ENCODE measurements at places on chromosomes 2 and 18.

GRCh38 chr2:201781557-201782051 lies 871 bp upstream of the ALS2 start:
- DNase-seq: peak; percentile 20

DNA sequence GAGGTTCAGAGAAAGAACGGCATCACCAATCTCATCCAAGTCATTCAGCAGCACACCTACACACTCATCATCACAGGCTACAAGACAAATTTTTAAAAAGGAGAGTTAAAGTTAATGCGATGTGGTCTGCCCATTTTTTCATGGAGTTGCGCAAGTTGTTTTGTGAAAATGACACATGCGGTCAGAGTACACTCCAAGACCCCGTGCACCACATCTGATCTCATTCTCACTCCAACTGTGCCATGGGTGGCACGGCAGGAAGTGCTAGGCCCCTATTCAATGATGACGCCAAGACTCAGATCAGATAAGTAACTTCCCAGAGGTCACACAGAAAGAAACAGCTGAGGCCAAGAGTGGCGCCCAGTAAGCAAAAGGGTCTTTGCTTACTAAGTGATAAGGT lies 119.8 kb downstream of the LAMA1 start:
- no peak for DNase-seq

DNA sequence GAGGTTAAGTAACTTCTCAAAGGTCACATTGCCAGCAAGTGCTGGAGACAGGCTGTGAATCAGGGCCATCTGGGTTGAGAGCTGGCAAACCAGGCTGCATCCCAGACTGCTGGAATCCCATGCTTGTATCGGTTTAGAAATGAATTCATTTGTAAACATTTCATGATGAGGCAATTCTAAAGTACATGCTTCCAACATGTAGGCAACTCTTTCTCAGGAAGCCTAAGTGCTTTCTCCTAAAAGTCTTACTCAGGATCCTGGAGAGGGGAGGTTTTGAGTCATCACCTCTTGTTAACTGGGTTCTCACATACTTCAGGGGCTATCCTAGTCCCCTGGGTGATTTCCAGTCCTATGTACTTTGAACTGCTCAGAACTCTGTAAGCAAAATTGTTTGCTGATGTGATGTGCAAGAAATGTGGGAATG lies 416.5 kb downstream of the MEIS1 start:
- DNase-seq: no peak

DNA sequence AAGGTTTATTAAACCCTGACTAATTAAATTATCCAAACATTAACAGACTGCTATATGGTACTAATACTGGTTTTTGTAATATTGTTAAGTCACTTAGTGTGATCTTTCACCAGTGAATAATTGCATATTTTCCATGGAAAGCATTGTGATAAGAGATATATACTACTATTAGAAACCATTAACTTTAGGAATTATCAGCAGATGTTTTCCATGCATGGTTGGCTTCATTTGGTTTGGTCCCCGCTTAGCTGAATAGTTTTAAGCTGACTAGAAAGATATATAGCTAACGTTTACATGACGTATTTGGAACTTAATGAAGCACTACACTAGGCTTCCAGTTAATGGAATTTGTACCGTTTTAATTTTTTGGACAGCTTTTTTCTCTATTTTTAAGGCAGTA lies 37.9 kb downstream of the LCLAT1 start:
- no peak for DNase-seq

- DNase-seq: no peak
These were observed 131.2 kb upstream of the SEC11C start for GRCh38 chr18:59008302-59008974.

DNA sequence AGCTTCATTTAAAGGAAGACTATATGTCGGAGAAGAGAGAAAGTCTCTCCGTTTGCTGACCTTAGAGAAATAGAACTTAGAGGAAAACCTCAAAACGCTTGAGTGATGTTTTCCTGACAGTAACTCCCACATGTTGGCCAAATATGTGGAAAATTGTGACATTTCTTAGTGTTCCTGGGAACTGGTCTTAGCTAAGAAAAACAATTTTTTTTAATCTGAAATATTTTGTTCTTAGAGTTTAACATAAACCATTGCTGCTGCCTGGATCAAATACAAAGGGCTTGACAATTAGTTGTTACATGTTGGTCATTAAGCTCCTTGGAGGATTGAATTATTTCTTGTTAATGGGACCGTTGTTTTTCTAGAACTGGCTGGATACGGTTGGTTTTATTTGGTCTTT lies 16.3 kb downstream of the DYNC2LI1 start:
- DNase-seq: no peak

DNA sequence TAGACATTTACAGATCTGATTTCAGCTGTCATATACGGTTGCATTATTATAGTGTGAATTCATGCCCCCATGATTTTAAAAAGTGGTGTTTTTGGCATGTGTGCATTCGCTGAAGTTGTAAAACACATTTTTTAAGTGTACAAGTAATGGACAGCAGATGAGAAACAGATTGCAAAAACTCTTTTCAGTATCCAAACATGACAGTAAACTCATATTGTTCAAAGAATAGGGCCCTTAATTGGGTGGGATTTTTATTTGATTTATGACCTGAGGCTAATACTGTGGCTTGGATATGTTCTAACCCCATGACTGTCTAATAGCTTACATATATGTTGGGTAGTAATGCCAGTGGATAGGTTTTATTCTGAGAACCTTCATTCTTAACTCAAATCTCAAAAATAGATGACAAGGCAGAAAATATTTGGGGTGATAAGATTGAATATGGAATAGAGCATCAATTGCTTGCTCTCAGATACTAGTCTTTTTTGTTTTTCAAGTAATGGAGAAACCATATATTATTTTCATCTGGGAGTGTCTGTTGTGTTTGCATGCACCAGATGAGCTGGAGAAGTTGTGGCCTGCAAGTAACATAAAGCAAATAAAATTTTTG lies 118.6 kb downstream of the PARD3B start:
- DNase-seq: no peak

DNA sequence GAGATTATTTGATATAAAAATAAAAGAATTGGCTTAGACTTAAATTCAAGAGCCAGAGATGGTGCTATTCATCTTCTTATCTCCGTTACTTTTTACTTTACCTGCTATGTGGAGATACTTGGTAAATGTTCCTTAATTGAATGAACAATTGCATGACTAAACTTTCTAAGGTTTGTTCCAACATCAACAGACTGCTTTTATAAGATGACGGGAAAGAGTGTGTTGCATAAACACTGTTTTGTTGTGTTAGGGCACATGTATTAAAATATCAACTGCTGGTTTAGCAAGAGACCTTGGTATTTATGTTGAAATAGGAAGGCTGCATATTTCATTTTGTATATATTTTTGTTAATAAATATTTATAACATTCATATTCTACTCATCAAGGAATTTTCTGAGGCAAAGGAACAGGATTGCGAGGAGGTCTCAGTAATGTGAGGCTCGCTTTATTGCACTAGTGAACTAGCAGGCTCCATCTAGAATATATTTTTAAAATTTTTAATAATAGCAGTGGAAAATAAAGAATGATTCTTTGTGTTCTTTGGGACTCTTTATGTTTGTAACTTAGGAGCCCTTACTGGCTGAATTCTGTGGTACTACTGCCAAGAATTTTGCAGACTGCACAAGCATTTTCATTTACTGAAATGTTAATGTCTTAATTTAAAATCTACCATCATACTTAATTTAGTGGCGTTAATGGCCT lies 10.7 kb upstream of the NFE2L2 start:
- DNase-seq: no peak

- no peak for DNase-seq
These were observed 83.5 kb upstream of the CDCA7 start for GRCh38 chr2:173271135-173271534.

DNA sequence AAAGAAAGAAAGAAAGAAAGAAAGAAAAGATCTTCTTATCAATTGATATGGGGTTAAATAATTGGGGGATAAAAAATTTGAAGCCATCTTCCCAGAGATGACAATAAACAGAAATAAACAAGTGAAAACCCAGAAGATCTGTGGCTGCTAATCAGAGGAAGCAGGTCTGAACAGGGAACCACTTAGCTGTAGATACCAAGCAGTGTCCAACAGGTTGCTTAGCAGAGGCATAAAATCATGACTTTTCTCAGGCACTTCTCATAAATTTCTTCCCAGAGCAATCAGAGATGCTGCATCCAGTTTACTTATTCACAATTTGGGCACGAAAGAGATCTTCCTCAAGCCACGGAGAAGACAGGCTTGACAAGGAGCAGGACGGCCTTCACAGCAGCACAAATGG lies 5.7 kb upstream of the LPIN1 start:
- DNase-seq: no peak

DNA sequence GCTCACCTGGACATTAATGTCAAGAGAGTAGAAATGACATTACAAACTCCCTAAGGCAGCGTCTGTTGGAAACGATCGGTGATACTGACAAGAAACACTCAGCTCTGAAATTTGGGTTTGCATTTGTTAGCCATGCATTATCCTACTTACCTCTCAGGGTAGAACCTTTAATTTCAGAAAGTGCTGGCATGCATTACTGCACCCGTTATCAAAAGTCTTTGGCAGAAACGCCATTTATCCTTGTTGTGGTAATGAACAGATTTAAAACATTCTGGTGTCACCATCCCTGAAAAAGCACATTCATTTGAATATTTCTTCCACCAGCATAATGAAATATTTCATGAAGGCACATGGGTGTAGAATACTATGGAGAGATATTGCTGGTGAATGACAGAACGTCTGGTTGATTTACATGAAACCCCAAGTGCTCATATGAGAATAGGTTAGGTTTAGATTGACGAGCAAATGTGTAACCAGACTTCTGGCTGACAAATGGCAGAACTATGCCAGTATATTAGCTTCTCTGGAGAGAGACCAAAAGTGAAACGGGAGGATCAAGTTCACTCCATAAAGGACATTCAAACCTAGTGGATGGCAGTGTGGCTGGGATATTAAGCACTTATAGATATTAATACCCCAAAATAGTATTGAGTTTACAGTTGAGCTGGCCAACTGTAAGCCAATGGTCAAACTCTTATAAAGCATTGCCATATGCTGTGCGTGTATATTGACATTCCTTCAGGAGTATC lies 53.5 kb upstream of the ITGB6 start:
- DNase-seq: no peak

GRCh38 chr2:42928161-42928691 lies 135.8 kb upstream of the HAAO start:
- no peak for DNase-seq
